Lung (tissue), 17 donors: ENCODE measurements at places on chromosomes 12 and 14. TPM values are rescaled to one million over a fixed set of nuclear protein-coding genes. Genes with fewer than 3 reads are reported as not detected.

The MYF6 gene
- total RNA-seq: not detected

The MED13L gene
- 112 TPM for total RNA-seq

The PLEK2 gene
- 2.8 TPM for total RNA-seq

The TUNAR gene
- not detected for total RNA-seq

The PRB4 gene
- total RNA-seq: not detected

The RGS6 gene
- 5.4 TPM for total RNA-seq

The SERPINA9 gene
- not detected for total RNA-seq

The OLR1 gene
- total RNA-seq: 11.3 TPM

DNA sequence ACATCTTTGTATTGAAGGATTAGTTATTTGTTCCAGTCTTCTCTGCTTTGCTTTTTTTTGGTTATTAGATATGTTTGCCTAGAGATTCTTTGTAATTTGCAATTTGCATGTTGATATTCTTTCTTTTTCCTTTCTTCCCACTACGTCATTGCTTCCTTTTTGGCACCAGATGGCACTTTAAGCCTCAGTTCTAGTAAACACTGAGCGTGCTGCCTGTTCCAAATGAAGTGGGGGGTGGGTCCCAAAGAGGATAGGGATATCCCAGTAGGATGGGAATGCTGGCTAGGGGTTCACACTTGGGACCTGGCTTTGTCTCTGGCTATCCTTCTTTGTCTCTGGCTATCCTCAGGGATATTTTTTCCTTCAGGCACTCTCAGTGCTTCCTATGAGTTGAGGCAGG, 17.0 kb downstream of the EAPP start:
- H3K4me1 ChIP-seq: no peaks in the 10 kb centered on the region
- H3K36me3 ChIP-seq: peaks cover 34% of the 10 kb centered on the region
- no peak overlapping the region for H3K4me3 ChIP-seq
- no peak overlapping the region for H3K27ac ChIP-seq

- H3K36me3 ChIP-seq: no peaks in the 10 kb centered on the region
- H3K4me1 ChIP-seq: no peaks in the 10 kb centered on the region
- DNase-seq: peak; percentile 59
- H3K27me3 ChIP-seq: peaks cover 9% of the 10 kb centered on the region
- no peak overlapping the region for H3K27ac ChIP-seq
Observed at GRCh38 chr12:52582971-52583456, 9.4 kb upstream of the KRT74 start.

- DNase-seq: no peak
- H3K4me1 ChIP-seq: peaks cover 2% of the 10 kb centered on the region
- H3K36me3 ChIP-seq: peaks cover 10% of the 10 kb centered on the region
- no peak overlapping the region for H3K4me3 ChIP-seq
Observed at GRCh38 chr14:103740991-103741689, 25.5 kb downstream of the ZFYVE21 start.

DNA sequence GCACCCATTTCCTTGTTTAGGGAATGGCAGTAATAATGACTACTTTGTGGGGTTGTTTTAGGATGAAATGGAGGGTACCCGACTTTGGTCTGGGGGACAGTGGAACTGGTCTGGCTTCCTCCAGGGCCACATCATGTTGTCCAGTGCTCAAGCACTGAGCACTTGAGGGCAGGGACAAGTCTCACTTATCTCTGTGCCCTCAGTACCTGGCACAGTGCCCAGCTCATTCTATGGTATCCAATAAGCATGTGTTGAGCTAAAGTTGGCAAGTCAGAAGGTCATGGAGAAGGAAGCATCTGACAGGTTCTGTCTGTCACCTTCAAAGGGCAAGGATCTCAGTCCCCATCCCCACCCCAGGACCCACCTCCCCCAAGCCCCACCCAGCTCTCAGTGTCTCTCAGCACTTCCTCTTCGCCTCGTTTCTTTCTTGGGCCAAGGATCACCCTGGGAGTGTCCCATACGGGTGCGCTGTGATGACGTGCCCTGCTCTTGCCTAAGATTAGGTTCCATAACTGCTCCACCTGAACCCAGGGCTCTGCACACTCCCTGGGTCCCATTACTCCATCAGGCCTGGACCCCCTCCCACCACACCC, 24.3 kb upstream of the TMEM106C start:
- no peak overlapping the region for H3K27ac ChIP-seq
- H3K27me3 ChIP-seq: peaks cover 3% of the 10 kb centered on the region
- peaks cover 4% of the 10 kb centered on the region for H3K4me1 ChIP-seq
- no peak overlapping the region for H3K4me3 ChIP-seq
- no peaks in the 10 kb centered on the region for H3K36me3 ChIP-seq

DNA sequence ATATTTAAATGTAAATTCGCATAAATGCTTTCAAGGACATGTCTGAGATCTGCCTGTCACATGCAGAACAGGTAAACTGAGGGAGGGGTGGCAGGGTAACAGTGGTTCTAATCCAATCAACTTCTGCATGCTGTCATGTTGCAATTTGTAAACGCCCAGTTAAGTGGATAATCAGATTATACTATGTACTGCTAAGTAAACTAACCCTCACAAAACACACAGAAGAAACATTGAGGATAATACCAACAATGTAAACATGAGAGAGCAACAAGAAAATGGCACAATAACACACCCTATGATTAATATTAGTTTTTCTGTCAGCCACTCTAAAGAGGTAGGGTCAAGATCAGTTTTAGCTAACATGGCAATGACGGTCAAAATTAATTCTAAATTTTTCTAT, 123.7 kb downstream of the KIF21A start:
- DNase-seq: no peak
- H3K36me3 ChIP-seq: no peaks in the 10 kb centered on the region
- no peak overlapping the region for H3K4me3 ChIP-seq

DNA sequence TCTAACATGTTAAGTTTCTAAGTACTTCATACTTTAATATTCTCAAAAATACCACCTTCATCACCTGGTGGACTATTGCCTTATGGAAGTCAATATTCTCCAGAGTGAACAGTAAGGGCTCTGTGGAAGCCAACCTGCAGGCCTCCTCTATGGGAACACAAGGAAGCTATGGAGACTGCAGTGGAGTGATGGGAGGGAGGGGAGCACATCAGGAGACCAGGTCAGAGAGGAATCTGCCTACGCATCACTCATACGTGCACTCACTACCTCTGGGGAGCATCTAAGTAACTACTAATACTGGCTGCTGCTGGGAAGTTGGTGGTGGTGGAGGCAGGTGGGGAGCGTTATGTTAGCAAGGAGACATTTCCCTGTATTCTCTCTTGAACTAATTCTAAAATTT, 19.9 kb downstream of the HECTD4 start:
- H3K27me3 ChIP-seq: no peaks in the 10 kb centered on the region
- H3K4me3 ChIP-seq: no peak overlapping the region
- no peaks in the 10 kb centered on the region for H3K36me3 ChIP-seq
- no peak for DNase-seq
